Ascending aorta (tissue), 2 donors: ENCODE measurements at places on chromosomes 4 and X.
A peak's percentile ranks its signal among the peaks of the same experiment; 100 is the strongest.

GRCh38 chrX:43836435-43837184 lies 45.6 kb downstream of the MAOB start:
- no peak overlapping the region for H3K4me3 ChIP-seq
- no peaks in the 10 kb centered on the region for H3K27me3 ChIP-seq
- no peaks in the 10 kb centered on the region for H3K36me3 ChIP-seq

DNA sequence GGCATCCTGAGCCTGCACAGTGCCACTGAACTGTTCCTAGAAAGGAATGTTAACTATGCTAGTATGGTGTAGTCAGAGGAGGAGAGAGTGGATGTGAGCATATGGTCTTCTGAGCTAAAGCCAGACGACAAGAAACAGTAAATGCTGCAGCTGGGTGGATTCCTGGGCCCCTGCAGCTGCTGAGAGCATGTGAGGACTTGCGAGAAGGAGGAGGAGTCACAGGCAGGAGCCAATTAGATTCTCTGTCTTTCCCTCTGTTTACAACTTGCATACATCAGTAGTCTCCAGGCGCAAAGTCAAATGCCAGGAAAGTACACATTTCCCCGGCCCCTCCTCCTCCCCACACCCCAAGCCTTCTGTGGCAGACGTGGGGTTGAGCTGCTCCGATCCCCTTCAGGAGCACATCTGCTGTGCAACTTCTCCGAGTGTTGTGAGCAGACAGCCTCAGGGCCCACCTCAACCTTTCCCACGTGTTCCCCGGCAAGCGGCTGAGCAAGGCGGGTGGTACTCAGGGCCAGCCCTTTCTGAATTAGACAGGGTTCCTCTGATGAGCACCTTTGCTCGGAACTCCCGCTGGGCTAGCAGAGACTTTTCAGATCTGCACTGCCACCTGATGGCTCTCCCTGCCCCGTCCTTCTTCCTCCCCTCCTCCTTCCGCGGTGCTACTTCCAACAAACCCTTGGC lies 108.7 kb upstream of the ATP6AP2 start:
- no peaks in the 10 kb centered on the region for H3K4me1 ChIP-seq
- H3K27ac ChIP-seq, result no peak overlapping the region
- H3K4me3 ChIP-seq, result peak overlapping the region; percentile 9
- H3K27me3 ChIP-seq, result no peaks in the 10 kb centered on the region

DNA sequence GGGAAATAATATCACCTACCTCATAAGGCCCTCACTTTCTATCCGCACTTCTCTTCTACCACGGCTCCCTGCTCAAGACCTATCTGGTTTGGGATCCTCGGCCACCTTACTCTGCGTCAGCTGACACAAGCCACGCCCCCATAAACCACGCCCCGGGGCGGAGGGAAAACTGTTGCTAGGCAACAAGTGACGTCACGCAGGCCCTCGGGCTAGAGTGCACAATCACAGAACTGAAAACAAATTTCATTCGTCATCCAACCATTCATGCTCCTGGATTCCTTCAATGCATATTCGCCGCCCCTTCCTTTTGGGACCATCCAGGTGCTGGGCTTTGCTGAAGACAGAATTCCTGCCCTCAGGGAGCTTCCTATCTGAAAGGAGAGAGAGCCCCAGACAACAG lies 66.3 kb downstream of the SMC1A start:
- no peaks in the 10 kb centered on the region for H3K36me3 ChIP-seq
- H3K27ac ChIP-seq, result no peak overlapping the region
- no peaks in the 10 kb centered on the region for H3K27me3 ChIP-seq
- H3K4me3 ChIP-seq, result no peak overlapping the region
- no peaks in the 10 kb centered on the region for H3K4me1 ChIP-seq
- no peak for DNase-seq

DNA sequence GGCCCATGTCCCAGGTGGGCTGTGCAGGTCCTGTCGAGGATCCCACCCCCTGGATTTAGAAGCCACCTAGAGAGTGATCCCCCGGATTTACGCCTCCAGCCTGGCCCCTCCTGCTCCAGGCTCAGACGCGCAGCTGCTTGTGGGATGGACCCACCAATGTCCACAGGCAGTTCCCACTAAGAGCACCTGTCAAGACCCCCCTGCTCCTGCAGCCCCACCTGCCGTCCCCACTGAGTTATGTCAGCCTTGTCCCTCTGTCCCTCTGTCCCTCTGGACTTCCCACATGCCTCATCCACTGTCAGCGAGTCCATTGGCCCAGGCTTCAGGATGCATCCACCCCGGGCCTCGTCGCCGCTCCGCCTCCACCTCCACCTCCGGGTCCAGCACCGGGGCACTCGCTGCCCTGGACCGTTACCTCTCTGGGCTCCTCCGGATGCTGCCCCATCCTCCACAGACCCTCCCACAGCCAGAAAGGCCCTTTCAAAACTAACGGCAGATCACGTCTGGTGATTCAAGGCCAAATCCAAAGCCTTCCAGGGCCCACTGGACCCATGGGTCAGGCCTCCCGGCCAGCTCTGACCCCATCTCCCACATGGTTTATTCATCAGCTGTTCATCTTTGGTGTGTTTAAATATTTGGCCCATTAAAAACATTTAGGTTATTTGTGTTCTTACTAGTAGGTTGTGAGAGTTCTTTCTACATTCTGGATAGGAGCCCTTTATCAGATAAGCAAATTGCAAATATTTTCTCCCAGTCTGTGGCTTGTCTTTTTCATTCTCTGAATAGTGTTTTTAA lies 28.3 kb downstream of the HTRA3 start:
- no peak overlapping the region for H3K27ac ChIP-seq
- H3K27me3 ChIP-seq, result no peaks in the 10 kb centered on the region
- H3K36me3 ChIP-seq, result peaks cover 2% of the 10 kb centered on the region
- H3K4me1 ChIP-seq, result no peaks in the 10 kb centered on the region
- peak; percentile 47 for DNase-seq
- no peak overlapping the region for H3K4me3 ChIP-seq

DNA sequence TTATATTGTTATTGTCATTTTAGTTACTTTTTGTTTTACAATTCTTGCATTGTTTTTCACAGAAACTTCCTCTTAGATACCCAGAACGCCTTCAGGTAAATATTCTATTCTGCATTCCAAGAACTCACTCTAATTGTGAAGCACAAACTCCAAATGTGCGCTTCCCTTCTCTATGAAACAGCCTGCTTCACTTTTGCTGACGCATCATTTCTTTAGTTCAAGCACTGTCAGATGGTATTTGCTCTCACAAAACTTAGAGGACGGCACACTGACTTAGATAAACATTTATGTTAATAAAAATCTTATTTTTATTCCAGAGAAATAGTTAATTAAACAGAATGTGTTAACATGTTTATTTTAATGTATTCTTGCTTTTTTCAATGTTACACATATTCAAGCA lies 3.3 kb downstream of the CSN1S1 start:
- H3K4me1 ChIP-seq, result no peaks in the 10 kb centered on the region
- no peaks in the 10 kb centered on the region for H3K36me3 ChIP-seq
- H3K4me3 ChIP-seq, result no peak overlapping the region
- no peak overlapping the region for H3K27ac ChIP-seq
- H3K27me3 ChIP-seq, result no peaks in the 10 kb centered on the region
- no peak for DNase-seq

- no peak for DNase-seq
- H3K27me3 ChIP-seq, result no peaks in the 10 kb centered on the region
- peak overlapping the region; percentile 15 for H3K27ac ChIP-seq
- no peaks in the 10 kb centered on the region for H3K36me3 ChIP-seq
- no peaks in the 10 kb centered on the region for H3K4me1 ChIP-seq
These were observed 61.8 kb upstream of the STOX2 start for GRCh38 chr4:183843248-183843671.

DNA sequence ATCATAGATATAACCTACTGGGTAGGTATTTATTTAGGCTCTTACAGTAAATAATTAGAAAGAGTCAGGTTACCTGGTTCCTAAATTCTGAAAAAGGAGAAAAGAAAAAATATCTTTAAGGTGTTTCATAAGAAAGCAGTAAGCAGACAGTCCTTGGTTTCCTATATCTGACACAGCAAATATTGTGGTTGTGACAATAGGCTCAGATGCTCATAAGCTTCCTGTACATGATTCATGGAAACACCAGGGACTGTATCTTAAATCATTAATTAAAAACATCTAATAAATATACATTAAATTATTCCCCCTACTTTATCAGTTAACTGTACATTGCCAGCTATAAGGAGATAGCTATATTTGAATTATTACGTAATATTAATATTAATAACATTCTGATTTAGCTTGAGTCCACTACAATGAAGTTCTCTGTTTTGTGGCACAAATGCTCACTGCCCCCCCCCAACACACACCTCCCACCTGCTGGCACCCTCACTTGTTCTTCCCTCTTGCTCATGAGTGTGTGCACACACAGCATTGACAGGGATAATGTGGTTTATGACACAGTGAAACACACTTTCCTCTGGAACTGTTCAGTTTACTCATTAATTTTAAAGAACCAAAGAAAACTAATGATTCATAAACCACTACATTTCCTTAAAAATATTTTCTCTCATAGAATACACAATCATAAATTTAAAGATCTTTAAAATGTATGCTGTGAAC lies 187.4 kb downstream of the NR3C2 start:
- H3K4me1 ChIP-seq, result no peaks in the 10 kb centered on the region
- no peak overlapping the region for H3K27ac ChIP-seq
- DNase-seq, result no peak
- no peak overlapping the region for H3K4me3 ChIP-seq
- no peaks in the 10 kb centered on the region for H3K27me3 ChIP-seq
- H3K36me3 ChIP-seq, result no peaks in the 10 kb centered on the region

- DNase-seq, result no peak
- H3K4me3 ChIP-seq, result no peak overlapping the region
- H3K36me3 ChIP-seq, result no peaks in the 10 kb centered on the region
- no peaks in the 10 kb centered on the region for H3K4me1 ChIP-seq
- no peak overlapping the region for H3K27ac ChIP-seq
These were observed 69.8 kb downstream of the ARHGEF38 start for GRCh38 chr4:105622269-105622668.

DNA sequence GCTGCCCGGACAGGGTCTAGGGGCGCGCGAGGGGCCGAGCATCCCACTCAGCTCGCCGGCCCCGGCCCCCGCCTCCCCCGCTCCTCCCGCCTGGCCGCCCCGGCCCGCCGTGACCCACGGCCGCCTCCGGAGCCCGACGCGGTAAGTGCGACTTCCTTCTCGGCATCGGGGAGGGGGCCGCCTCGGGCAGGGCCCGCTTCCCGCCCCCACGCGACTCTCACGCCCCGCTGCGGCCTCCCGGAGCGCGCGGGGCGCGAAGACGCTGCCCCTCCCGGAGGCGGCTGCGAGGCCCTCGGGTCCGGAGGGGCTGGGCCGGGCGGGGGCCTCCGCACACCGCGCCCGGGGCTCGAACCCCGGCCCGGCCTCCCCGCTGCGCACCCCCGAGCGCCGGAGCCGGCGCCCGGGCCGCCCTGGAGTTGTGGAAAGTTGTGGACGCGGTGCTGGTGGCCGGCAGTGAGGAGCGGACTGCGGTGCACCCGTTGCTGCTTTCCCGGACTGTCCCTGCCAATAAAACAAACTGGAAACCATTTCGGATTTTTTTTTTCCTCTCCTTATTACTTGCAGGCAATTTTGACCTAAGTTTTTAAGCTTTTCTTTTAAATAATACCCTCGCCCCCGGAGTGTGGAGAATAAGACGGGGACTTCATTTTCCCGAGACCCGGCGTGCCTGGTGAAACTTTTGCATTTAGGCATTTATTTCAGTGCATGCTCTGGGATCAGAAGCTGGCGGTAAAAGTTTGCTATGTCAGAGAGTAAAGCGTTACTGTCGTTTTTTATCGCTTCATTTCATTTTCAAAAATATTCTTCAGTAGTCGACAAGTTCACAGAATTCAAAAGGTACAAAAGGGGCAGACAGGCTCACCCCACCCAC lies 13.0 kb upstream of the TMEM156 start:
- H3K36me3 ChIP-seq, result no peaks in the 10 kb centered on the region
- H3K27me3 ChIP-seq, result no peaks in the 10 kb centered on the region
- no peak for DNase-seq
- H3K4me3 ChIP-seq, result peak overlapping the region; percentile 93
- H3K4me1 ChIP-seq, result no peaks in the 10 kb centered on the region
